NCI-H69 (cell line): ENCODE measurements at places on chromosomes 4 and X.

DNA sequence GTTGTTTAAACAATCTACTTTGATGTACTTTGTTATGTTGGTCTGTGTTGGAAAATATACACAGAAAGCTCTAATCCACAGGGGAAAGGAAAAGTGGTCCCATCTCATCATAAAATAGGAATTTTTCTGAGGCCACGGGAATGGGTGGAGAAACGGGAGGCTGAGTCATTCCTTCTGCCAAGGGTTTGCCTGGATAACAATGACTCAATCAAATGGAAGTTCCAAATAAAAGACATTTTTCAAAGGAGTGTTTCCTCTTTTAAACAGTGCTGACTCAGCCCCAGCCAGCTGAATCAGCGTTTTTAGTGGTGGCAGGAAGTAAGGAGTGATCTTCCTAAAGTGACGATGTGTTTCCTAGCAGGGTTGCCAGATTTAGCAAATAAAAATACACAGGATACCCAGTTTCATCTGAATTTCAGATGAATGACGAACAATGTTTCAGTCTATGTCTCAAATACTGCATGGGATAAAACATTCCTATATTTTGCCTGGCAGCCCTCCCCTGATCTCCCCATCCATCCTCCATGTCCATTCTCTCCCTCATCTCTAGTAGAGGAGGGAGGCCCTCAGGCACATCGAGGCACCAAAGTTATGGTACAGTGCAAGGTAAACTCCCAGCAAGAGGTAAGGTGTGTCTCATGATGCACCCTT lies 345.4 kb upstream of the GATB start:
- DNase-seq: no peak

- no peak for DNase-seq
These were observed at the start of gene UGT2A3 for GRCh38 chr4:68951078-68951805. TSS of gene UGT2A3 (minus strand) at chr4:68951804. CDS start at chr4:68951760, 44 bp downstream.

- DNase-seq: no peak
These were observed 22.2 kb downstream of the APBB2 start for GRCh38 chr4:41192136-41192535.

DNA sequence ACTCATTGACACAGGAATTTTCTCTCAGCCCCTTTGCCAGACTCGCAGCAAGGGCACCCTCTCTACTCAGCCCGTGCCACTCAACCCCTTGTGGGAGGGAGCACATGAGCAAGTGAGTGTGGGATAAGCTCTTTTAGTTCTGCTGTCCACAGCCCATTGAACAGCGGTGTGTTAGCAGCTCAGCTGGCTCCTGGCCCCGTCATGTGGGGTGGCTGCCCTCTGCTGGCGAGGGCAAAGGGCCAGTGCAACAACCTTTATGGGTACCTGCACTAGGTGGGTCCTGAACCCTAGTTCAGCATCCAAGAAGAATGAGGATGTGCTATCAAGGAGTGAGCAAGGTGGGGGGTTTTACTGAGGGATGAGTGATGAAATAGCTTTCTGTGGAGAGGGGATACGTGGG lies 85.0 kb upstream of the ZNF81 start:
- peak; percentile 48 for DNase-seq

DNA sequence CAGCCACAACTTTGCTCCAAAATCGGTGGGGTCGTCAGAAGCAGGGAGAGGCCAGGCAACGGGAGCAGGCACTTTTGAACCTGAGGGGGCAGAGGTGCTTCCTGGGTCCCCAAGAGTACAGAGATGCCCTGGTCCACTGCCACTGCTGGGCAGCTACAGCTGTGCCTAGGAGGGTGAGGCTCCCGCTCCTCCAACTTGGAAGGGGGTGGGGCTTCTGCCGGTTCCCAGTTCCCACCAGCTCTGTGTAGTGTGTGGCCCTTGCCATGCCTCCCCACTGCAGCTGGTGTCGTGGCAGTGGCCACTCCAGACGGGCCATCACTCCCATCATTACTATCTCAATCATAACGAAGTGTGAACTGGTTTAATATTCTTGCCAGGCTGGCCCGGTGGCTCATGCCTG lies 1496.3 kb downstream of the PCDH7 start:
- DNase-seq: no peak

DNA sequence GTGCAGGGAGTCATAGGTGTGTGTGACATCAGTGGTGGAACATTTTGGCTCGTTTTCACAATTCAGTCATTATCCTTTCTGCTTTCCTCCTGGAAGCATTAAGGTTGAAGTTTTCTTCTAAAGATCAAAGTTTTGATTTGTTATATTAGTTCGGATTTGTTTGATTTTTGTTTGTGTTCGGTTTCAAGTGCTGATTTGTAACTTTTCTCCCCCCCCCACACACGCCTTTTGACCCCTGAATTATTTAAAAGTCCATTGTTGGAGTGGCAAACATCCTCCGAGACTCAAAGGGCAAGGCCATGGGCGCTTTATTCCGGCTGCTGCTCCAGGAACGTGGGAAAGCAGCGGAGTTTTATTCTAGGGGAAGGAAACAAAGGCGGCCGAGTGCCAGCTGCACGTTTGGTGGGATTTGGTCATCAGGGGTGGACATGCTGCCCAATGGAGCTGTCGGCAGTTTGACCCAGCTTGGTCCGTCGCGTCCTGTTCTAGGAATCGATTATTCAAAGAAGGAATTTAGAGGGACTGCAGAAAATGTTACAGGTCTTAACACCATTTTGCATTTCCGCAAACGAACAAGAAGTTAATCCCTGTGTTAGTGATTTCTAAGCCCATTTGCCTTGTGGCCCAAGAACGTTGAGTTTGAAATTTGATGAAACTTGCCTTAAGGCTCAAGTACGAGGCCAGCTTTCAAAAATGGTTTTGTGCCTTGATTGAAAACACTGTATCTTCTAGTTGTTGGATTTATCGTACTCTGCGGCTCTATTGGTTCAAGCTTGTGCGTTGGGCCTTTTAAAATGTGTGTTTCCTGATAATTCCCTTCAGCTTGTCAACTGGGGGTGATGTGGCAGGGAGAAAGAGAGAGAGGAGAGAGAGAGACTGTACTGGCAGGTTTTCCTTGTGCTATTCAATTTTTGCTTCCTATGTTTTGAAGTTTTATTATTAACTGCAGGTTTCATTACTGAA lies 565 bp upstream of the ZNF41 start:
- DNase-seq: peak; percentile 57

DNA sequence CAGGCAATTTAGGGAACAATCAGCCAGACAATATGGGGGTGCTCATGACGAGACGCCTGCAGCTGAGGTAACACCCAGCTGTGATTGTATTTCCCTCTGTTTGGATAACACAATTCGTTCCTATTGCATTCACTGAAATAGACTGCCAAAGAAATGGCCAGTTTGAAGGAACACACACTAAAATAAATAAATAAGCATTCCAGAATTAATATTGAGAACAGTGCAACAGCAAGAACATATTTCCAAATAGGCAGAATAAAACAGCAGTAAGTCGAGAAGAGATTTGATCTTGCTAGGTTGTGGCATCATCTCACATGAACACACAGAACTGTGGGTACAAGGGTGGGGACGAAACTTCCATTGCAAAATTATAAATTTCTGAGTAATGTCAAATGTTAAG lies 133.5 kb upstream of the FAM47B start:
- DNase-seq: no peak

GRCh38 chr4:37365888-37366287 lies 121.3 kb downstream of the NWD2 start:
- no peak for DNase-seq

- no peak for DNase-seq
These were observed 2164.0 kb downstream of the PCDH7 start for GRCh38 chr4:32884198-32884597.

DNA sequence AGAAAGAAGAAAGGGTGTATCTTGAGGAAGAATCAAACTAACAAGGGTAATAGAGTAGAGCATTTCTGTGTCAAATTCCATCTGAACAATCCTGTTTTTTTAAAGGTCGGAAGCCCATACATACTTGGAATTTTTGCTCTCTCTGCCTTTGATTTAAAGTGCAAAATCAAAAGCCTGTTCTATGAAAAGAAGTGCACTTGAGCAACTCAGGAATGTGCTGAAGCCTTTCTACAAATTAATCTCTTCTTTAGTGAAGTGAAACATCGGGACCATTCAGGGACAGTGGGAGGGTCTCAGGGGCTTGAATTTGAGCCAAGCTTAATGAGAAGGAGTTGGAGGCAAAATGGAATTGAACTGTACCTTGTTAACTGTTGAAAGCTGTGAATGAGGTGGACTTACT lies 1008.5 kb upstream of the LCORL start:
- DNase-seq: no peak

DNA sequence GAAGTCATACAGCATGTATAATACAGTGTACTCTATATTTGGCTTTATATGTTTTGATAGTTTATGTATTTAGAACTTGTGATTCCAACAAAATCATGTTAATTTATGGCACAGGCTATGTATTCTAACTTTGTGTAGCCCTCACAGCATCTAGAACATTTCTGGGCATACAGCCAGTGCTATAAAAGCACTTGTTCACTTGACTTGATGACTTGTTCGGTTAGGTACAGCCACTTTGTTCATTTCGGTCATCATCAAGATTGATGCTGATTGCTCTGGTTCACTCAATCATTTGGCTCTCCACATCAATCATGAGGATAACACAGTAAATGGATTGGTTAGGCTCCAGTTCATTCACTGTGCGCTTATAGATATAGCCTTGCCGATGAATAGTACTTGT lies 97.6 kb upstream of the IRS4 start:
- no peak for DNase-seq

DNA sequence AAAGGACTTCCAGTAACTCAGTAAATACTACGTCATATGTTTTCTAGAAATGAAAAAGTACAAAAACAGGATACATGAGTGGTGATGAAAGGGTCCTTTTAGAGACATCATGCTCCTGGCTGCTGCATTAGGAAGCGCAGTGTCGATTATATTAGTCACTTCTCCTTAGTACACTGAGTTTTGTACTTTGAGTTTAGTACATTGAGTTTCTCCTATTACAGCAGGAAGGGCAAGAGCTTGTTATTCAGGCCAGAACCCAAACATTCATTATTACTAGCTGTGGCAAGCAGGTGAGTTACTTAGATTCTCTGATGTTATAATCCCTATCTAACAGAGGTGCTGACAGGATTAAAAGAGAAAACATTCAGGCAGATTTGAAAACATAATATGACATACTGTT lies 21.3 kb downstream of the RPGR start:
- no peak for DNase-seq

GRCh38 chr4:53094040-53094439 lies 231.9 kb downstream of the RASL11B start:
- no peak for DNase-seq

DNA sequence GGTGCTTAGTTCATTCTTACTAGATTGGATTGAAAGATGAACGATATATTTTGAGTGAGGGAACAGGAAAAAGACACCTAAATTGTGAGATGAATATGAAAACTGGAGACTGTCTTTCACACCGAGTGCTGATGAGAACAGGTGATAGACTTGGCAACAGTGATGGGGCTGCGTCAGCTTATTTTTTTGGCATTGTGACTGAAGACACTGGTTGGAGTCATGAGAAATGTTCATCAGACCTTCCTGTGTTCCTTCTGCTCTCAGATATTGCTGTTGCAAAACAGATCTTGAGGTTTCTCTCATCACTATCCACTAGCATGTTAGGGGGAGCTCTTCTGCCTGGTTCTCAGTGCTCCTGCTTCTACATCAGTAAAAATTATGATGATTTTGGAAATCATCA lies 124.2 kb upstream of the KCNIP4 start:
- no peak for DNase-seq

GRCh38 chrX:150848914-150849365 lies 49.5 kb downstream of the CD99L2 start:
- DNase-seq: peak; percentile 95

GRCh38 chr4:57424232-57424897 lies 314.2 kb upstream of the IGFBP7 start:
- DNase-seq: no peak

GRCh38 chrX:19057856-19058255 lies 64.4 kb downstream of the ADGRG2 start:
- DNase-seq: no peak

DNA sequence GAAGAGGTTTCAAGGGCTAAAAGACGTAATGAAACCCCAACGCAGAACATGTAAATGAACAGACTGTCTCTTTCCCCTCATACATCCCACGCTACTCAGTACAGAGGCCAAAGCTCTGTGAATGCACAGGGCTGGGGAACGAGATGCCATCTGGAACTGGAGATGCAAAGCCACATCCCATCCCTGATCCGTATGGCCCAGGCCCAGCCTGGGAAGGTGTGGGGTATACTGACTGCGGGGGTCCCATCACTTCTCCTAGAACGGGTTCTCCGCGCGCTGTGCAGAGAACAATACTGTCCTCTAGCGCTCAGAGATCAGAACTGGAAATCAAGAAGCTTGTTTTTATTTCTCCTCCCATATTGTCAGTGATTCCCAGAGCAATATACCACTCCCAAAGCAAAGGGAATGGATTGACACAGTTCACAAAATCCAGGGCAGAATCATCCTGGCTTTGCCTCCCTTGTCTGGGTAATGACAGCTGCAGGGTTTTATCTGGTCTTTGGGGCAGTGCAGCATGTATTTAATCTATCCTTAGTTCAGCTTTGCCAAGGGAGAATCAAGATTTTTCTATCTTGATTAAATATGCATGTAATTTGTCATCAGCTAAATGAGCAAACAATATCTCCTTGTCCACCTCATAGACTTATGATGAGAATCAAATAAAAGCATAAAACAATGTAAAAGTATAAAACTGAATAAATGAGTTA lies 47.3 kb upstream of the TLR3 start:
- peak; percentile 13 for DNase-seq

GRCh38 chrX:1610166-1610565 lies 4.7 kb upstream of the ASMT start:
- no peak for DNase-seq

DNA sequence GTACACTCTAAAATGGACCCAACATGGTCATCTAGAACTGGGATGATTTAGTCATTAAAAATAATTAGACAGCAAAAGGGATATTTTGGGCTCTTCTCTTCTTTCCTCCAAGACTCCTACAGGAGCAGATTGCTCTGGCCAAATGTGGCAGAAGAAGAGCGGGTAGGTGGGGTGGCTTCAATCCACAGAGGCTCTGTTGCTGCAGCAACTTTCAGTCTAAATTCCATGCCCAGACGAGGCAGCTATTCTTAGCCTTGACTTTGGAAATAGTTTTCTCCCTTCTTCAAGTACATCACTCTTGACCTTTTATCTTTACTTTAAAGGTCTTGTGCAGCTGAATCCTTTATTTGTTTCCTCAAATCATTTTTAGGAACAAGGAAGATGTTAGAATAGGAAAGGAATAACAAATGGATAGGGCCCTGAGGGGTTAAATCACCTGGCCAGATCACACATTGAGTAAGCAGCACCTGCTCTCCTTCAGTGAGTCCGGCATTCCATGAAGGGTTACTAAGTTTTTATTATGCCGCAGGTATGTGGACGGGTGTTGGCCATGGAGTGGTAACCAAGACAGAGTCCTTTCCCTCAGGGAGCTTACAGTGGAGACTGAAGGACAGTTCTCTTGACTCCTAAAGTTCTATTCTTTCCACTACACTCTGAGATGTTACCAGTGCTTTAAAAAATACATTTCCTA lies 19.3 kb upstream of the SORBS2 start:
- DNase-seq: no peak
